ENCODE measurements at places on chromosomes 7 and 10.
A peak's percentile ranks its signal among the peaks of the same experiment; 100 is the strongest.

GRCh38 chr7:76230214-76230613, 28.5 kb downstream of the SRRM3 start:
- no peak for DNase-seq

DNA sequence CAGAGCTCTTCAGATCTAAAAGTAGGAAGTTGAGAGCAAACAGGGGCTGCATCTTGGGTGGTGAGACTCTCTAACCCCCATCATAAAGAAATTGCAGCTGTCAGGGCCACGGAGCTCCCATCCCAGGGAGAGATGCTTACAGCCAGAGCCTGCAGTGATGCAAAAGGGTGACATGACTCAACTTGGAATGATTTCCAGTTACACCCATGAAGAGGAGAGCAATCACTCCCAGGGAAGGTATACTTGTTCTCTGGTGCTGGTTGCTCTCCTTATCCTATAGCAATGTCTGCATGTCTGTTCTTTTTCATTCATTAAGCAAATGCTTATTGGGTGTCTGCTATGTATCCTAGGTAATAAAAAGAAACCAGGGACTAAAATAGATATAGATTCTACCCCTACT, 228.0 kb downstream of the RAB11FIP2 start:
- peak; percentile 28 for DNase-seq

DNA sequence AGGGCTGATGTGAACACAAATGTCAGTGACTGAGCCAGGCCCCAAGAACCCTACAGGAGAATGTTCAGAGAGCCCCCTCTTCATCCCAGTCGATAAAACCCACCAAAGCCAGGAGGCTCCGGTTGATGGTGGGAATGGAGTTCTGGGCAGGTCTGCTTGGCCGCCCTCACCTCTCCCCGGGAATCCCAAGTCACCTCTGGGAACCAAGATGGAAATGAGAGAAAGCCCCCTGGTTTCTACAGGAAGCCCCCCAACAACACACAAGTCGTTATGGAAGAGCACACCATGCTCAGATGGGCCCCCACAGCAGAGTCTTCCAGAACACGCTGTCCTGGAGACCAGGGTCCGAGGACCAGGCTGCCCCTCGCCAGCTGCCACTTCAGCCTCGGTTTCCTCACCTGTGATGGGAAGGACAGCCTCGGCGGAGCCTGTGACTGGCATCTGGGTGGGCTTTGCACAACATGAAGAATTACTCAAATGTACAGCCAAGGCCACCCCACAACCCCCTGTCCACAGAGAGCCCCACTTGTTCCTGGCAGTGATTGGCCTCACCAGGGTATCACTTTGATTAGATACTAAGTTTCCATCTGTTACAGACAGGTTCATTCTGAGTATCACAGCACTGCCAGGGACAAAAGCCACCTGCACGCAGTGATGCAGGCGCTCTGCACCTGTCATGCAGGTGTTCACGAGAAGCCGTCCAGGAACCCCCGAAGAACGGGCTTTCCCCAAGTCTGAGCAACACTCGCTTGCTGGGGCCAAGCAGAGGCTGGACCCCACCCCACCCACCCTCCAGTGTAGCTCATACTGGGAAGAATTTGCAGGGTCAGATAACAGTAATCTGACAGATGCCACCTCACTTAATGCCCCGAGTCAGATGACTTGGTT, 57.6 kb downstream of the MKI67 start:
- no peak for DNase-seq

DNA sequence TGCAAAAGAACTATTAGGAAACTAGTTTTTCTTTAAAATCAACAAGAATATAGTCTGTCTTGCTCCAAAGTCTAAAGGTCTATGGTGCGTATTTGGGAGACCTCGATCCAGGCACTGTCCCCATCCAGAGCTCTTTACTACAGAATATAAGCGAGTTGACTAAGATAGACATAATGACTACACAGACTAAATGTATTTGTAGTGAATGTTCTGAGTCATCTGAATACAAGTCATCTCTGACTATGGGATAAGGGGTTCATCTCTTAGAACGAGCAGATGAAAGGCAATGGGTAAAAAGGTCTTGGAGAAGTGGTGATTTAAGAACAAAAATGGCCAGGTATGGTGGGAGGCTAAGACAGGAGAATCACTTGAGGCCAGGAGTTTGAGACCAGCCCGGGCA, 136.0 kb upstream of the RSU1 start:
- DNase-seq, result no peak

GRCh38 chr10:115653473-115653872, 560.3 kb downstream of the ATRNL1 start:
- no peak for DNase-seq

DNA sequence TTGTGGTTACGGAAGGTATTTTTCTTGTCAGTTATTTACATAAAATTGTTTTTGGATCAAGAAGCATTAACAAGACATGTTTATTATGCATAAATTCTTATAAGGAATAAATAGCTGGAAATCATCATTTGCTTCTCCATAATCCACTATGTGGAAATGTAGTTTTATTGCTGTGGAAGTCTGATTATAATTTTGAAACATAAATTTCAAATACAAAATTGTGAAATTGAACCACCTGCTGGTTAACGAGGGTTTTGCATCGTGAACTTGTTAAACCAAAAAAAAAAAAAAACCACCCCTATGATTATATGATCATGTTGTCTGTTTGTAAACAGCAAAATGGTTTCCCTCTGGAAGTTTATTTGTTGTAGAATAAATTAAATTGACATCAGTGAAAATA, 25.9 kb downstream of the ABRAXAS2 start:
- peak; percentile 58 for DNase-seq

All from RWPE1 (cell line).